NCI-H2081 treated with DMSO at 0.1 percent for 48 hours (cell line): ENCODE measurements at places on chromosomes 3 and 15.
A peak's percentile ranks its signal among the peaks of the same experiment; 100 is the strongest.

DNA sequence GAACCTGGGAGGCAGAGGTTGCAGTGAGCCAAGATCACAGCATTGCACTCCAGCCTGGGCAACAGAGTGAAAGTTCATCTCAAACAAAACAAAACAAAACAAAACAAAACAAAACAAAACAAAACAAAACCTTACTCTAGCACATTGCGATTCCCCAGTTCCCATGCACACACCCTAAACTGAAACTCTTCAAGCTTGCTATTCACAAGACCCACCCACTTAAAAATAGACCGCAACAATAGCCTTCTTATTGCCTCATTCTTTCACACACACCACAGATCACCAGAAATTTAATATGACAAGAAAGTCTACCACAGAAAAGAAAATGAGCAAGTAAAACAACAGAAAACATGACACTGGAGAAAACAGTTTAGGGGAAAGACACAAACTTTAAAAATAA, 598.4 kb downstream of the FHIT start:
- DNase-seq, result no peak

DNA sequence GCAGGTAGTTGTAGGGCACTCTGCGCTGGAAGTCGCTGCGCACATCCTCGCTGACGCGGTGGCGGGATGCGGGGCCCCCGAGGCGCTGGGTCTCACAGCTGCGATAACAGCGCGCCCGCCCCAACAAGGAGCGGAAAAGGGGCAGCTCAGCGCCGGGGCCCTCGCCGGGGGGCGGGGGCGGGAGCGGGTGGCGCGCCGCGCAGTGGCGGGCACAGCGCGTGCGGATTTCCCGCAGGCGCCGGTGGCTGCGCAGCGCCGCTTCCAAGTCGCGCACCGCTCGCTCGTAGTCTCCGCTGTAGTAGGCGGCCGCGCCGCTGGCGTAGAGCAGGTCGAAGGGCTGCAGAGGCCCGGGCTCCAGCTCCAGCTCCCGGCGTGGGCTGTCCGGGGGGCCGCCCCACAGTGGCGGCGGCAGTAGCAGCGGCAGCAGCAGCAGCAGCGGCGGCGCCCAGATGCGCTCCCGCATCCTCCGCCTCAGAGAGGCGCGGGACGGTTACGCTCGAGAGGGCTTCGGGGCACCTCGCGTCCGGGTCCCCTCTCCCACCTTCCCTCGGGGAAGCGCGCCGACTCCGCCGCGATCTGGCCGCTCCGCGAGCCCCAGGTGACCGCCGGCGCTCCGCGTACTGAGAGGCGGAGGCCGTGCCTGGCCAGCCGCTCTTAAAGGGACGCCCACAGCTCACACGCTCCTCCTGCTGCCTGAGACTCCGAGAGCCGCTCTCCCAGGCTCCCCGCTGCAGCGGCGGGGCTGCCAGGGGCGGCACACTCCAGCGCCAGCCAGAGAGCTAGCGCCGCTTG, at the start of gene P3H2:
Gene P3H2 (minus strand): TSS at position 629 of the 792 bp plus-strand sequence. CDS start 166 bp downstream, at position 463.
- DNase-seq, result no peak

DNA sequence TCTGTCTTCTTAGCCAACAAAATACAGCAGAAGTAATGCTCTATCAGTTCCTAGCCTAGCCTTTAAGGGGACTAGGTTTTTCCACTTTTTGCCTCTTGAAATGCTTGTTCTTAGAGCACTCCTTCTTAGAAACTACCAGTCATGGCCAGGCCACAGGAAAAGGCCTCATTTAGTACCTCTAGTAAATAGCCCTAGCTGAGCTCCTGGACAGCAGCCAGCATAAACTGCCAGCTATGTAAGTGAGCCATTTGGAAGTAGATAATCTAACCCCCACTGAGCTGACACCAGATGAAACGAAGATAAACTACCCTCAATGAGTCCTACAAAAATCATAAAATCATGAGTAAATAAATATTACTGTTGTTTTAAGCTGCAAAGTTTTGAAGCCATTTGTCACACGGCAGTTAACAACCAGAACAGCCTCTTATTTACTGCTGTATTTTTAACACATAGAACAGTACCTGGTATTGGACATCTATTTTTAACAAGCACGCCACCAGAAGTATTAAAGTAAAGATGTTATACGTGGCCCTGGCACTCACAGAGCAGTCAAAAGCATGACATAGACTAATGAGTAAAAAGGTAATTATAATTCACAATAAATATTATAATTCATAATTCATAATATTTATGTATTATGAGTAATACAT, 12.0 kb downstream of the TBC1D5 start:
- DNase-seq, result peak; percentile 97

GRCh38 chr3:159916052-159916451, 72.6 kb upstream of the IL12A start:
- DNase-seq, result no peak

GRCh38 chr3:126446791-126447190, 28.9 kb downstream of the ZXDC start:
- no peak for DNase-seq

DNA sequence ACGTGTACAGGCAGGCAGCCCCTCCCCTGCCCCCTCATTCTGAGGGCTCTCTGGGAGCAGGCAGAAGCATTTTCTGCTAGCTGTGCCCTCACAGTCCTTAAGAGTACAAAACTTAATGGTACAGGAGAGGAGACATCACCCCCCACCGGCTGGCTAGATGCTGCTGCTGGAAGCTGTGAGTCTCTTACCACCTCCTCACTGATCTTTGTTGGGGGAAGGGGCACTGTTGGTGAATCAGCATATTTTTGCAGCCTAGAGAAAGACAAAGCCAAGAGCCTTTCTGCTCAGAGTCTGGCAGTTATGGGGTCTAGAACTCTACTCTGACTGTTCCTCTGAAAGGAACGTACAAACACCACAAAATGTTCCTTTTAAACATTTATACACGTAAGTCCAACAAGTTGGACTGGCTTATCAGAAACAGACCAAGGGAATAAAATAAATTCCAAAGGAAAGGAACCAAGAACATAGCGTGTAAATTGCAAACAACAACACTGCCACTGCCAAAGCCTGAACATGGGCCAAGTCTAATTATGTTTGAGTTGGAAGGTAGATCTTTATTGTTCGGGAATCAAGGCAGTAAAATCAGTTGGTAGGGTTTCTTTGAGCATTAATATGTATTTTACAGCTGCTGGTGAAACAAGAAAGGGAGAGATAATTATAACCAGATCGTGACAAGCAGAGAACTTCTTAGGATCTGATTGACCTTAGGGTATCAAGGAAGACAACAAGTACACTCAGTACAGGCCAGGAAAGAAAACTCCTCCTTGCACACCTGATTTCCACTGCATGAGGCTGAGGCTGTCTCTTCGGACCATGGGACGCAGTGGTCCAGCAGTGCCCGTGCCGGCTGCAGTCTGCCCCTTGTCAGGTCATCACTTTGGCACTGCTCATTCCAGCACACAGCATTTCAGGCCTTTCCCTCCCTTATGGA, 27.4 kb downstream of the CLK3 start:
- peak; percentile 12 for DNase-seq

DNA sequence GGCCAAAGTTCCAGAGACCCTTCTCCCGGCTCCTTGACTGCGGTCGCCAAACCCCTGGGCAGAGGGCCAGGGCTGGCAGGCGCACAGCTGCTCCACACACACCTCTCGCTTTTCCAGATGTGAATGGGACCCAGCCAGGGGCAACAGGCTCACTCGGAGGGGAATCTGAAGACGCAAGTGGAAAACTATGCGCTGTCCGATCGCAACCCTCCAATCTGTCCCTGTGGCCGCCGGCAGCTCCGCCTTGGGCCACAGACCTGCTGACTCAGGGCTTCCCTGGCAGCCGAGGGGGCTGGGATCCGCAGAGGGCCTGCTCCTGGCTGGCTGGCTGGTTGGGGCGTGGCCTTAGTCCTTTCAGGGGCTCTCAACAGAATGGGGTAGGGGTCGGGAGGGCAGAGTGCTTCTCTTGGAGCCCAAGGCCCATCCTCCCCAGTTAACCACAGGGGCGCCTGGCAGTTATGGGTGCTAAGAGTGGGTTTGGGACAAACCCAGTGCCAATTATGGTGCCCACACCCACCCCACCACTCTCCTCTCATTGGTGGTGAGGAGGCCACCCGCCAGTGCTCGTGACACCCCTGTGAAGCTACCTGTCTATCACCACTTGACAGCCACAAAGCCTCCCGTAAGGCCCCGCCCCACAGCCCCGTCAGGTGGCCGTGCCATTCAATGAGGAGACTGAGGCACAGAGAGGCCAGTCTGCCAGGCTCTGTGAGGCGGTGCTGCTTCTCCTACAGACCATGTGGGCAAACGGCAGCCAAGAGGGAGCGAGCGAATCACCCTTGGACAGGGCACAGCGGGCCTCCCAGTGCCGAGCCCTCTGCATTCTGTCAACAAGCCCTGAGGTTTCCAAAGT, 53.8 kb downstream of the IQSEC1 start:
- DNase-seq, result no peak

DNA sequence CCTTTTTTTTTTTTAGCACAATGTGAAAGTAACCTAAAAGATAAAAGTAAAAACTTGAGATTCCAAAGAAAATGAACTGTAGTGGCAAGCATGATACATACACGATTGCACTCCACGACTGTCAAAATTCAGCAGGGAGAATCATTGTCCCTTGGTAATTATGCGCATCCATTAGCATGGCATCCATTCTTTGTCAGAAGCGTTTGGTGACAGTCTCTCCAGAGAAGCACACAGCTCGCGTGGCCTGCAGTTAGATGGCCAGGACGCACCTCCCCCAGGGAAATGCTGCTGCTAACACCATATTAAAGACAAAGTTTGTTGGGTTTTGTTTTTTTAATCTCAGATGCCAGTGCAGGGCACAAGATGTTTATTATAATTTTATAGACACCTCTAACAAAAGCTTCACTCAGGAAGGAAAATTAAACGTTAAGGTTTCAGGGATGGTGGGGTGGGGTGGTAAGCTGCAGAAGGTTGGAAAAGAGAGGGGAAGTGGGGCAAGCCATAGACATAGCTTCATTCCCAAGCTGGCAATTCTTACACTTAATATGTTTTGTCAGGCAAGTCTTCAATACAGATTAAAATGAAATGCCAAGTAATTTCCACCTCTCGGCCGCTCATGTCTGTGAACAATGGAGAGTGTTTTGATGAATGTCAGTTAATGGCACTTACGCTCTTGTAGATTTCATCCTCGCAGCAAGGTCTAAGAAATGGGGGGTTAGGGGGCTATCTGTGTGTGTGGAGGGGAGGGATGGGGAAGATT, 142.8 kb upstream of the TOPAZ1 start:
- DNase-seq, result no peak

DNA sequence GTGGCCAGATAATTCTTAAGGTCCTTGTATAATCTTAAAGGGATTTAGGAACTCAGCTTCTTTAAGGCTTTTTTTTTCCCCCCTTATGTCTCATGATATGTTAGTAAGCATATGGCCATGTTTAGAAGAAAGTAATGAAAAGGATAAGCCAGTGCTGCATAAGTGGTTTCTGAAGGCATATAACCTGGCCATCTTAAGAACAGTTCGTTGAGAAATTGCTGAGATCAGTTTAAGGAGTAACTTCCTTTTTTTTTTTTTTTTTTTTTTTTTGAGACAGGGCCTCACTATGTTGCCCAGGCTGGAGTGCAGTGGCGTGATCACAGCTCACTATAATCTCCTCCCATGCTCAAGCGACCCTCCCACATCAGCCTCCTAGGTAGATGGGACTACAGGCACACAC, 51.7 kb downstream of the UBE2E2 start:
- DNase-seq, result no peak

DNA sequence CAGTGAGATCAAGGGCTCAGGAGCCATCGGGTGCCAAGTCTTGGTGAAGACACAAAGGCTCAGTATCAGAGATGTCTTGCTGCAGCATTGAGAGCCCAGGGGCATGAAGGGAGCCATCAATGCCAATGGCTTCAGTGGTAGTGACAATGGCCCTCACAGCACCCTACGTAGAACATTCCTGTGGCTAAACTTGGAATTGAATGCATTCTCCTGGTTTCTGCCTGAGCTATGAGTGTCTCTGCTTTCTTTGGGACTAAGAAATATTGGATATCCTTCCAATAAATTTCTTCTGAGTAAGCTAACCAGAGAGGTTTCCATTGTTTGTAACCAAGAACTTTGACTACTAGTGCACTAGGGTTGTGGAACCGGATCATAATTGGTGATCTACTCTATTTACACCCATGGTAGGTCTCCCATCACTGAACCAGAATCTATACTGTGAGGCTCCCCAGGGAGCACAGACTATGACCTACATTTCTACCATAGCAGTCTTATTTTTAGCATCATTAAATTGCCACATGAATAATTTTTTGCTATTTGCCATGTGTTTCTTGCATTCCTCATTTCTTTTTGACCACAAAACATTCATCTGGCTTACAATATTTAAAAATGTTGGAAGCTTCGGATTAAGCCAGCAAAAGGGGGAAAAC, 31.6 kb upstream of the PDZRN3 start:
- no peak for DNase-seq

DNA sequence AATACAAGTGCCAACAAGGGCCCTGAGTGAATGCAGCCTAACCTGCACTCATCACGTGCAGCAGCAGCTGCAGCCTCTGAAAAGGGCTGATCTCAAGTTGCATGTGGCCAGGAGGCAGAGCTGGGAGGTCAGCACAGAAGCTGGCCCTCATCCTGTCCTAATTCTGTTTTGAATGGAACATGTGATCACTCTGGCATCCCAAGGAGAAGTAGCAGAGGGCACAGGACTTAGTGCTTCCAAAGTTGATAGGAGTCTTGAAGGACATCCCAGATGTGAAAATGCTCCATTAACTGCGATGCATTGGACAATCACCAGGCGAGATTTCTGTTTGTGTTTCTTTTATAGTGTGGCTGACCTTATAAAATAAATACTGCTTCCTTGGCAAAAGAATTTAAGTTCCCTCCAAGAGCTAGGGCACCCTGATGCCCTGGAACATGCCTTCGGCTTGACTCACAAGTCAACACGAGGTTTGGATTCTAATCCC, 31.6 kb upstream of the STAG1 start:
- no peak for DNase-seq

DNA sequence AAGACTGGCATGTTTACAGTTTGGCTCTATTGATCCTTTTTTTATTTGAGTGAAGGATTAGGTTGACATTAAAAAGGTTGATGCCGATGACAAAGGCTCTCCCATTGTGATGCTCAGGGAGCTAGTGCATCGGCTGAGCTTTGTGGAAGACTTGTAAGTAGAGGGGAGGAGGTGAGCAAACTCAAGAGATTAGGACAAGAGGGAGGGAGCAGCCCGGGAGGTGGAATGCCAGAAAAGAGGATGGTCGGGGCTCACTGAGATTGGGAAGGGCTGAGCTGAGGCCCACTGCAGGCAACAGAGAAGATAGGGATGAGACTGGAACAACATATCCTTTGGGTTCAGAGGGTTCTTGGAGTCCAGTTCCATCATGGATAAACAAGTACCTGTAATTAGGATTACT, 26.5 kb upstream of the PSMD6 start:
- DNase-seq, result no peak

- no peak for DNase-seq
These were observed 35.8 kb upstream of the LRTM1 start for GRCh38 chr3:54963641-54964040.
